B cell (primary cell): ENCODE measurements at places on chromosomes 5 and 9.

DNA sequence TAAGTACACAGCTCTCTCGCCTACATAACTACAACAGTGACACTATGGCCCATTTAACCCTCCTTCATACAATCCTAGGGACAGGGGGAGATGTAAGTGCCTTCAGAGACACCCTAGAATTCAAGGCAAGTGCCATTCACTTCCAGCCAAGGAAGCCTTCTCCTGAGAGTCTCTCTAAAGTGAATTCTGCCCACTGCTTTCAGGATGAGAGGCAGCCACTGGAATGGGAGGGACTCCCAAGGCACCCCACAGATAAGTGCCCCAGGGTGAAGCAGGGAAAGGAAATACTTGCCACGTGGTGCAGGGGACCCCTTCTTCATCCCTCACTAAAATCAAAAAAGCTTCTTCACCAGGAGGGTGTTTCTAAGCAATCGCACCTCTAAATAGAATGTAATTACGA, 283.7 kb downstream of the ZNF608 start:
- H3K4me3 ChIP-seq: no peak overlapping the region
- no peaks in the 10 kb centered on the region for H3K4me1 ChIP-seq
- H3K36me3 ChIP-seq: no peaks in the 10 kb centered on the region
- no peak for DNase-seq
- H3K27ac ChIP-seq: no peak overlapping the region

DNA sequence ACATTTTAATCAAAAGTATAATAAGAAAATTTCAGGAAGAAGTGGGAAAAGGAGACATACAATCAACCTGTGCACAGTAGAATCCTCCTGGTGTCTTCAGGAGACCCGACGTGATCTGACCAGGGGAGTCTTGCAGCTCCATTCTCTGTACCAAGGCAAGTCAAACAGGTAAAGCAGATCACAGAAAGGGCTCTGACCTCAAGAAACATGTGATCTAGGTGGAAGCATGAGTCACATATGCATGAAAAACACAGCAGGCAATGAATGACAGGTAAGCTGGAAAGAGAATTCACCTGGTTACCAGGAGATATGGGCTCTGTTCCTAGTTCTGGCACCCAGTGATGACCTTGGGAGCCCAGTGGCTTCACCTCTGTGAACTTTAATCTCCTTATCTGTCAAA, 19.4 kb upstream of the FABP6 start:
- DNase-seq: no peak
- no peak overlapping the region for H3K4me3 ChIP-seq
- no peaks in the 10 kb centered on the region for H3K4me1 ChIP-seq
- no peaks in the 10 kb centered on the region for H3K27me3 ChIP-seq
- no peaks in the 10 kb centered on the region for H3K36me3 ChIP-seq
- no peak overlapping the region for H3K27ac ChIP-seq

GRCh38 chr5:59287361-59287760, 606.2 kb downstream of the PDE4D start:
- no peak for DNase-seq
- H3K36me3 ChIP-seq: no peaks in the 10 kb centered on the region
- no peaks in the 10 kb centered on the region for H3K27me3 ChIP-seq
- no peaks in the 10 kb centered on the region for H3K4me1 ChIP-seq
- no peak overlapping the region for H3K27ac ChIP-seq

- H3K4me3 ChIP-seq: no peak overlapping the region
- no peaks in the 10 kb centered on the region for H3K4me1 ChIP-seq
- no peaks in the 10 kb centered on the region for H3K36me3 ChIP-seq
- no peak overlapping the region for H3K27ac ChIP-seq
Measured at GRCh38 chr5:6543830-6544560, 88.8 kb downstream of the NSUN2 start.

DNA sequence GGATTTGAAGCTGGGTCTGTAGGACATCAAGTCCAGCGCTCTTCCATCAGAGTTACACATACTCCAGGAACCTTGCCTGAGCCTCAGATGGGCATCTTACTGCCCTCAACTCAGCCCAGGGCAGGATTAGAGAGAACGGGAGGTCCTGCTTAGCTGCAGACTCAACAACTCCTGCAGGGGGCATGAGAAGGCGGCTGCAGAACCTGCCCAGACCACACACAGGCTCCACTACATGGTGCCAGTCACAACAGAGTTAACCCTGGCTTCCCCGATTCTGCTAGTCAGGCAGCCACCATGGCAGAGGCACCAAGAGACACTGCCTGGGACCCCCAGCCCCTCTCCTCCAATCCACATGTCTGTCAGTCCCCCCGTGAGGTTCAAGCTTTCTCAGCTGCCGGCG, 23.9 kb upstream of the CPLX2 start:
- H3K4me3 ChIP-seq: no peak overlapping the region
- no peak for DNase-seq
- peaks cover 4% of the 10 kb centered on the region for H3K27me3 ChIP-seq
- no peaks in the 10 kb centered on the region for H3K4me1 ChIP-seq
- no peaks in the 10 kb centered on the region for H3K36me3 ChIP-seq

GRCh38 chr9:68690088-68690487, 15.0 kb upstream of the PIP5K1B start:
- no peak overlapping the region for H3K27ac ChIP-seq
- no peak for DNase-seq
- no peaks in the 10 kb centered on the region for H3K36me3 ChIP-seq
- no peak overlapping the region for H3K4me3 ChIP-seq

- H3K36me3 ChIP-seq: no peaks in the 10 kb centered on the region
- no peak for DNase-seq
- H3K4me3 ChIP-seq: no peak within 1 kb of the TSS
- no peaks in the 10 kb centered on the region for H3K27me3 ChIP-seq
- peaks cover 9% of the 10 kb centered on the region for H3K4me1 ChIP-seq
Measured at GRCh38 chr5:132257131-132258101, at the start of gene PDLIM4. TSS of gene PDLIM4 (plus strand) at chr5:132257696. CDS start at chr5:132257735, 39 bp downstream.

GRCh38 chr5:148839960-148840359, 13.5 kb downstream of the ADRB2 start:
- no peaks in the 10 kb centered on the region for H3K27me3 ChIP-seq
- no peaks in the 10 kb centered on the region for H3K36me3 ChIP-seq
- DNase-seq: no peak
- peaks cover 35% of the 10 kb centered on the region for H3K4me1 ChIP-seq
- no peak overlapping the region for H3K4me3 ChIP-seq
